NCI-H1436 treated with DMSO at 0.1 percent for 48 hours (cell line): ENCODE measurements at places on chromosomes 12 and 14.

DNA sequence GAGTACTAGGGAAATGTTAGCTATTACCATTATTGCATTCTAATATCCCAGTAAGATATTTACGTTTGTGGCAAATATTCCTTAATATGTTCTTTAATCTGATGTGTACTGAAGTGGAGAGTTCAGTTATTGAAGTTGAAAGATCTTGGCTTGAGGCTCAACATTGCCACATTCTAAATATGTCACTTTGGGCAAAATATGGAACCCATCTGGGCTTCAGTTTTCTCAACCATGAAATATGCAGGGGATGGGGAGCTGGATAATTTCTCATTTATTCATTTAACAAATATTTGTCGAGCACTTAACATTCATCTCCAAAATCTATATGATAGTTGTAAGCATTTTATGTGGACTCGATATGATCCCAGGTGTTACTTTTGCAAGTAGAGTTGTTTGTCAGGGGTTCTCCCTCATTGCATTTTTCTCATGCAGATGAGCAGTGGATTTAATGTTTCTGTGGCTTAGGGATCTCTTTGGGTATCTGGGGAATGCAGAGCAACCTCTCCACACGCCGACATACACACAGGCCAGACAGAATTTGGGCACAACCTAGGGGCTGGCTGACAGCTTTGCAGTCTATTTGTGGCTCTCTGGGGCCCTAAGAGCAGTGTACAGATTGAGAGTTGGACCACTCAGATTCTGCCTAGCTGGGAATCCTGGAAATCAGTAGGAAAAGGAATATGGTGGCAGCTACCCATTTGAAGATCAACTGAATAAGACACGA, 26.6 kb upstream of the APPL2 start:
- no peak for DNase-seq

DNA sequence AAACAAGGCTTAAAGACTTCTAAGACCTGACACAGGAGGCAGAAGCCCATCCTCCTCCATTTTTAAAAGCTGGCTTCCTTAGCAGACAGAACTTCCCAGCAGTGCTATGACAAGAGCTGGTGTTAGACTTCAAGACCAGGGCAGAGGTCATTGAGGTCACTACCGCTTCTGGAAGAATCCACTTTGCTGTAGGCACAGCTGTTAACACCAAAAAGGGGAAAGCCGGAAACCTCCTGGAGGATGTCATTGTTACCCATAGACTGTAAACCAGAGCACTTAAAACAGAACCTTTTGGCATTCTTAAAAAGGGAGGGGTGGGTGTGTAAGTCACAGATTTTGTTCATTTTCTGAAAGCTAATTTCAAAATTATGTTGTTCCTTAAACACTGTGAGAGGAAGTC, 445.7 kb downstream of the TMTC2 start:
- DNase-seq, result no peak

DNA sequence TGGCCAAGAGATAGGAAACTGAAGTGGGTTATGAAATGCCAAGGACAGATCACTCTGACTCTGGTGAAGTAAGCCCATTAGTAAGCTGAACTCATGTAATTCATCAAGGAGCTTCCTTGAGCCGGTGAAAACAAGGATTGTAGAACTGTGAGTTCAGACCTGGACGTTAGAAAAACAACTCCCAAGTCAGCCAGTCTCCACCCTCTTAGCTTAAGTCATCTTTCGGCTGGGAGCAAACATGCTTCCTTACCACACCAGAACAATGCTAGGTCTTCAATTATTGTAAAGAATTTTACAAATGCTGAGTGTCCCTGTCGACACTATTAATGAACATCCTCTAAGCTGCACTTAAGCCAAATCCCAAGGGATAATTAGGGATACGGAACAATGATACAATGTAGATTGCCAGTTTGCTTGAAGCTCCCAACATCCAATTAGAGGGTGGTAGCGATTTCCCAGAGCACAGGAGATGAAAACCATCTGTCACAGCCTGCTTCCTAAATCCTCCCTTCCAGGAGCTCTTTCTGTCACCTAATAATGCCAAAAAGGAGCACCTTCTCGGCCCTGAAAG, 45.7 kb upstream of the VASH1 start:
- DNase-seq, result no peak

DNA sequence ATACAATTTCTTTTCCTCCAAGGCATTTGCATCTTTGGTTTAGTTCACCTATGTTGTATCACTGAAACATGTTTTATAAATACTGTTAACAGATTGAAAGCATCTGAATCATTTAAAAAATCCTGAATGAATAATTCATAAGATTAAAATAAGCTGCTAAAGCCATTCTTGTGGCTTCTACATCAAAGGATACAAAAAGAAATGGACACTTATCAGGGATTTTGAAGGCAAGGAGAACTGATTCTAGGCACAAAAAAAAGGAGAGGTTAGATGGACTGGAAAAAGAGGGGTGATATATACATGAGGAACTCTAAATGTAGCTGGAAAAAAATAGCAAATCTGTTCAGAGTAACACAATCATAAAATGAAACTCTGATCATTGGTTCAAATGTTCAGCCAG, 5.8 kb upstream of the OVCH1 start:
- no peak for DNase-seq

DNA sequence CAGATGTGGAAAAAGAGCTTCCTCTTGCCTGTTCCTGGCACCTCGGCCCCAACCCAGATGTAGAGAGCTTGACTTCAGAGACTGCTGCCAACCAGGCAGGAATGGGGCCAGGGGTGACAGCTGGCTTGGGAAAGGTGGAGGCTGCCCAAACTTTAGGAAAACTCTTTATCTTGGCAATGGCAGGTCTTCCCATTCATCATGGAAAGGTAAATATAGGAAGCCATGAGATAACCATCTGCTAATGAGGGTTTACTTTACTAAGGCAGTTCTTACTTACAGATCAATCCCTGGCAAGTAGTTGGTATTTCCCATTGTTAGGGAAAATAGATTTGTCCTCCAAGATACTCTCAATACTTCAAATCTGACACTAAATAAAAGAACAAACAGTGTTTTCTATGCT, 143.1 kb upstream of the NUDT4 start:
- DNase-seq, result no peak

- DNase-seq, result no peak
These were observed 26.1 kb upstream of the UBC start for GRCh38 chr12:124940393-124941169.

DNA sequence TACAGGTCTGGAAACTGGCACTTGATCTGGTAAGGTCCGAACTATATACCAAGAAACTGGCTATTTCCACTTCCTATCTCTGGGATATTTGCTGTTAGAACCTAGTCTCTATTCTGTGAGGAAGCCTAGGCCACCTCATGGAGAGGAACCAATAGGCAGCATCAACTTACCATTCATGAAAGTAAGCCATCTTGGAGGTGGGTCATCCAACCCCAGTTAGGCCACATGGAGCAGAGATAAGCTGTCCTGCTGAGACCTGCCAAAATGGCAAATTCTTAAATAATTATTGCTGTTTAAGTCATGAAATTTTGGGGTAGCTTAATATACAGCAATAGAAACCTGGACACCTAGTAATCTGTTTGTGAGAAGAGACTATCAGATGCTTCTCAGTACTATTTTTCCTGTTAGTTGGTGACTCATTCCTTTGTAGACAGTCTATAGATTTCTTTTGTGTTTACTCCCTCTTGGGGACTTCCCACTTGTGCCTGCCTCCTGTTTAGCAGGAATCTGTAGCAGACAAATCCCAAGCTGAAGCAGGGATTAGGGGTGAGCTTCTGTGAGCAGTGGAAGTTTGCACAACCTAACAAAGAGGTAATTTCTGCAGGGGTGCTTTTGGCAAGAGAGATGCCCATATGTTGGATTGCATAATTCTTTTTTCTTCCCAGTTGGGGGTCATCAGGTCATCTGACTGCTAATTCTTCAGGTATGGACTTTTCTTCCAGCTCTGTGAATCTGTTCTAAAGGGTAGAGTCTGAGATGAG, 136.8 kb downstream of the IGF1 start:
- no peak for DNase-seq

DNA sequence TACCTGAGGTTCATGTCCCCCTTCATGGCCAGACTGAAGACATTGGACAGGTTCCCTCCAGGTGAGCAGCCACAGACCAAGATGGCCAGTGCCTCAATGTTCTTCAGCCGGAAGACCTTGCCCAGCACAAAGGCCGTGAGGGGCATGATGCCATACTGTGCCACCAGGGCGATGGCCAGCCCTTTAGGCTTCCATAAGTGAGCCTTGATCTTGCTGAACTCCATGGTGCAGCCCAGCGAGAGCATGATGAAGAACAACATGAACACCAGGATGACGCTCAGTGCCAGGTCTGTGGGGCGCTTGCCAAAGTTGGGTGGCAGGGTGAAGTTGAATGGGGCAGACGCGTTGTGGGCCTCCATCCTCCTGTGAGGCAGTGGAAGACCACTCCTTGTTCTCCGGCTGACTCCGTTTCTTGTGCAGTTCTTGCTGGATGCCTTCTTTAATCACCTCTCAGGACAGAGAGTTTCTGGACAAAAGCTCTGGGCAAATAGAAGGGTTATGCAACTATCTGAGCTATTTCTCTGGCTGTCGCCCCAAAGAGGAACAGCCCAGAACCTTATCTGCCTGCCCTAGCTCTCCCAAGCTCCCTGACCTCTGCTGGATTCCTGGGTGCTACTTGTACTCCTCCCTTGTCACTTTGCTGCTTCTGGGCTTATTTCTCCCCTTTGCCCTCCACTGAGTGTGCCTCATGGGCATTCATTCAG, at the start of gene SLC10A1:
Gene SLC10A1 (minus strand): TSS at position 445 of the 704 bp plus-strand sequence. CDS start 86 bp downstream, at position 359.
- DNase-seq, result no peak

GRCh38 chr12:59036973-59037762, 116.9 kb upstream of the LRIG3 start:
- DNase-seq, result no peak

- DNase-seq, result no peak
These were observed 102.2 kb downstream of the VEZT start for GRCh38 chr12:95319694-95320331.

GRCh38 chr12:45406988-45407850, 191.3 kb downstream of the ANO6 start:
- no peak for DNase-seq

DNA sequence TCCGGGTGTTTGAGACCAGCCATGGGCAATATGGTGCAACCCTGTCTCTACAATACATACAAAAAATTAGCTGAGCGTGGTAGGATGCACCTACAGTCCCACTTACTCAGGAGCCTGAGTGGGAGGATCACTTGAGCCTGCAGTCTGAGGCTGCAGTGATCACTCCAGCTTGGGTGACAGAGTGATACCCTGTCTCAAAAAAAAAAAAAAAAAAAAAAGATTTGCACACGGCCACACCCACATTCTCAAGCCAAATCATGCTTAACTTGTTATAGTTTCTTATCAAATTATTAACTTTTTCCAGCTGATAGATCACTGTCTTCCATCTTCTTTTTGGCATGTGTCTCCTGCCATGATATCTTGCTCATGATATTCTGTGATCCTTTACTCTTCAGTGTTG, 6.8 kb downstream of the DRAM1 start:
- no peak for DNase-seq

DNA sequence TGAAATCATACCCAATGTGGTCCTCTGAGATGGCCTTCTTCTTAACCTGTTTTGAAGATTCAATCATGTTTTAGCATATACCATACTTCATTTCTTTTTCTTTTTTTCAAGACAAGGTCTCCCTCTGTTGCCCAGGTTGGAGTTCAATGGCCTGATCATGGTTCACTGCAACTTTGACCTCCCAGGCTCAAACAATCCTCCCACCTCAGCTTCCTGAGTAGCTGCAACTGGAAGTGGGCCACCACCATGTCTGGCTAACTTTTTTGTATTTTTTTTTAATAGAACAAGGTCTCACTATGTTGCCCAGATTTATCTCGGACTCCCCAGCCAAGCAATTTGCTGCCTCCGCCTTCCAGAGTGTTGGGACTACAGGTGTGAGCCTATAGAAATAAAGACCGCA, 30.4 kb downstream of the SOAT2 start:
- DNase-seq, result no peak

GRCh38 chr12:124555168-124556073, 12.0 kb downstream of the NCOR2 start:
- DNase-seq, result no peak

DNA sequence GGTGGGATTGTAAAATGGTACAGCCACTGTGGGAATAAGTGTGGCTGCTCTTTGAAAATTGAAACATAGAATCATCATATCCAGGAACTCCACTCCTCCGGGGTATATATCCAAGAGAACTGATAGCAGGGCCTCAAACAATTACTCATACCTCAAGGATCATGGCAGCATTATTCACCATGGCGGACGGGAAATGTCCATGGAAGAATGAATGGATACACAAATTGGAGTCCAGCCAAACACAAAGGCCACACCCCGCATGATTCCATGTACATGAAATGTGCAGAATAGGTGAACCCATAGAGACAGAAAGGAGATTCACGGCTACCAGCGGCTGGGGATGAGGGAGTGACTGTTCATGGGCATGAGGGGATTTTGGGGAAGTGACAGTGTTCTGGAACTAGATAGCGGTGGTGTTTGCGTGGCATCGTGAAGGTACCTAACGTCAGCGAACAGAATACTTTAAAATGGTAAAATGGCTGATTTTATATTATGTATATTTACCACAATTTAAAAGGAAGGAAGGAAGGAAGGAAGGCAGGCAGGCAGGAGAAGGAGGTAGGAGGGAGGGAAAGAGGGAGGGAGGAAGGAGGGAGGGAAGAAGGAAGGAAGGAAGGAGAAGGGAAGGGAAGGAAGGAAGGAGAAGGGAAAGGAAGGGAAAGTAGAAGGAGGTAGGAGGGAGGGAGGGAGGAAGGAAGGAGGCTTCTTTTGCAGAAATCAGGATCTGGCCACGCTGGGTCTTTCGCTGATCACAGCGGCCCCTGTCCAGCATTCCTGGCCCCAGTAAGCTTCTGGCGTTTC, 14.1 kb upstream of the NCOR2 start:
- DNase-seq, result no peak

GRCh38 chr14:50379563-50379962, 17.1 kb downstream of the CDKL1 start:
- DNase-seq, result no peak

DNA sequence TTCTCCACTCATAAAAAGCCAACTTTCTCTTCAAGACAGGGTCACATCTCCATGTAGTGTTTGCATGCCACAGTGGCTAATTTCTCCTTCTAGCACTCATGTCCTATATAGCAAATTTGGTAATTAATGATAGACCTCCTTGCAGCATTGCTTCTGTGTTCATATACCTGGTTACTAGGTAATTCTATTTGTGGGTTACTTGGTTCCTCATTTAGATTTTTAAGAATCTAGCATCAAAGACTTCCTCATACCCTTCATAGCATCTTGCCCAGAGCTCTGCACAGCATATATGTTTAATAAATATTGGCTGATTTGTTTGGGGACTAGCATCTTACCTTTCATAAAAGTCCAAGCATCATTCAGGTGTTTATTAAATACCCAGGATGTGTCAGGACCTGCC, 152.1 kb downstream of the DUSP6 start:
- DNase-seq, result no peak

GRCh38 chr12:102461501-102461900, 18.9 kb downstream of the IGF1 start:
- DNase-seq, result no peak
